ENCODE measurements at places on chromosomes 2 and 18.

- peak; percentile 60 for DNase-seq
These were observed 56.6 kb downstream of the SP100 start for GRCh38 chr2:230472621-230473018.

- no peak for DNase-seq
These were observed 41.7 kb upstream of the NABP1 start for GRCh38 chr2:191636235-191636543.

DNA sequence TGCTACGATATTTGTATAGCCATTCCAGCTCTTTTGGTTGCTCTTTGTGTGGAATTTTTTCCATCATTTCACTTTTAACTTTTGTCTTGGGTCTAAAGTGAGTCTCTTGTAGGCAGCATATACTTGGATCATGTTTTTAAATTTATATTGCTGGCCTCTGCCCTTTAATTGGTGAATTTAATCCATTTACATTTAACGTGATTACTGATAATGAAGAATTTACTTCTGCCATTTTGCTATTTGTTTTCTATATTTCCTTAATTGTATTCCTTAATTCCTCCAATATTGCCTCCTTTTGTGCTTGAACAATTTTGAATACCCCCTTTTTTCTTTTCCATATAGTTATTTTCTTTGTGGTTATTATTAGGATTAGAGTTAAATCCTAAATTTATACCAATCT, 21.0 kb upstream of the ADNP2 start:
- DNase-seq, result no peak

- DNase-seq, result no peak
These were observed 19.2 kb downstream of the NRP2 start for GRCh38 chr2:205701509-205701908.

DNA sequence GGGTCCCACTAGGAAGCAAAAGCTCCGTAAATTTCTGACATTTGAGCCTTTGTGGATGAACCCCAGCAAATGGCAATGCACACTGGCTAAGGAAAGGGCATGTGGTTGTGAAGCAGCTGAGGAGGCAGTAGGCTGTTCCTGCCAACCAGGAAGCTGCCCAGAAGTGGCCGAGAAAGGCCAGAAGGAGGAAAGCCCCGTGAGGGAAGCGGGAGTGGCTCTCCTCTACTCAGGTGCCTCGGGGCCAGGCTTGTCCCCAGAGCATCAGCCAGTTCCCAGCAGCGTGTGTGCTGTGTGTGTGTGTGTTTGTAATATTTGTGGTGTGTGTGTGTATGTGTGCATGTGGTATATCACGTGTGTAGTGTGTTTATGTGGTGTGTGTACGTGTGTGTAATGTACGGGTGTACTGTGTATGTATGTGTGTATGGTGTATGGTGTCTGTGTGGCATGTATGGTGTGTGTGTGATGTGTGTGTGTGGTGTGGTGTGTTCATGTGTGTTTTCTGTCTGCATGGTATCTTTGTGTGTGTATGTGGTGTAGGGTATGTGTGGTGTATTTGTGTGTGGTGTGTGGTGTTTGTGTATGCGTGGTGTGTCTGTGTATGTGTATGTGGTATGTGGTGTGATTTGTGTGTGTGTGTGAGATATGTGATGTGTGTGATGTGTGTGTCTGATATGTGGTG, 90.6 kb downstream of the APOB start:
- DNase-seq, result no peak
